ENCODE measurements at places on chromosomes 7 and 10. TPM values are rescaled to one million over a fixed set of nuclear protein-coding genes. Genes with fewer than 3 reads are reported as not detected.

MEIG1 gene
- total RNA-seq = 0.58 TPM

CALY gene
- total RNA-seq = not detected

ASZ1 gene
- total RNA-seq = not detected

NEUROD6 gene
- not detected for total RNA-seq

RNF148 gene
- total RNA-seq = not detected

AKR1B15 gene
- total RNA-seq = not detected

OR2A42 gene
- 0.10 TPM for total RNA-seq

CUBN gene
- total RNA-seq = 2.2 TPM

NKX1-2 gene
- total RNA-seq = not detected

CARD11 gene
- total RNA-seq = 134 TPM

ZNF467 gene
- 1.5 TPM for total RNA-seq

BMPR1A gene
- total RNA-seq = 7.8 TPM

MTURN gene
- total RNA-seq = 5.0 TPM

CYP2C18 gene
- not detected for total RNA-seq

CDC123 gene
- total RNA-seq = 71.9 TPM

PNLIPRP3 gene
- total RNA-seq = not detected

CPN1 gene
- not detected for total RNA-seq

TAS2R4 gene
- total RNA-seq = 0.70 TPM

FAM24B gene
- 9.1 TPM for total RNA-seq

C7orf57 gene
- total RNA-seq = 0.28 TPM

DOCK1 gene
- not detected for total RNA-seq

ZNF853 gene
- total RNA-seq = 0.60 TPM

SRGN gene
- total RNA-seq = 150 TPM

FAS gene
- total RNA-seq = 49.7 TPM

SAMD9L gene
- total RNA-seq = 77.4 TPM

ATRNL1 gene
- total RNA-seq = 0.19 TPM

TCF7L2 gene
- 0.38 TPM for total RNA-seq

PDGFA gene
- 0.48 TPM for total RNA-seq

TRA2A gene
- total RNA-seq = 110 TPM

LIPM gene
- total RNA-seq = not detected

PCDH15 gene
- total RNA-seq = not detected

ACHE gene
- not detected for total RNA-seq

TRIL gene
- not detected for total RNA-seq

HOXA3 gene
- not detected for total RNA-seq

ADCYAP1R1 gene
- total RNA-seq = not detected

PLXNA4 gene
- 42.2 TPM for total RNA-seq
